ENCODE measurements at places on chromosomes 16 and 17.

- DNase-seq = no peak
Measured at GRCh38 chr17:81121841-81122733, 43.2 kb upstream of the PVALEF start.

- DNase-seq = no peak
Measured at GRCh38 chr17:79968116-79968515, 67.6 kb downstream of the TBC1D16 start.

- no peak for DNase-seq
Measured at GRCh38 chr17:12765548-12765947, 23.8 kb upstream of the ARHGAP44 start.

GRCh38 chr16:17302214-17302613 lies 168.5 kb downstream of the XYLT1 start:
- no peak for DNase-seq

GRCh38 chr17:52149626-52150025 lies 8.9 kb downstream of the CA10 start:
- DNase-seq = no peak

GRCh38 chr17:81030741-81031565 lies 4.0 kb upstream of the BAIAP2 start:
- DNase-seq = no peak

DNA sequence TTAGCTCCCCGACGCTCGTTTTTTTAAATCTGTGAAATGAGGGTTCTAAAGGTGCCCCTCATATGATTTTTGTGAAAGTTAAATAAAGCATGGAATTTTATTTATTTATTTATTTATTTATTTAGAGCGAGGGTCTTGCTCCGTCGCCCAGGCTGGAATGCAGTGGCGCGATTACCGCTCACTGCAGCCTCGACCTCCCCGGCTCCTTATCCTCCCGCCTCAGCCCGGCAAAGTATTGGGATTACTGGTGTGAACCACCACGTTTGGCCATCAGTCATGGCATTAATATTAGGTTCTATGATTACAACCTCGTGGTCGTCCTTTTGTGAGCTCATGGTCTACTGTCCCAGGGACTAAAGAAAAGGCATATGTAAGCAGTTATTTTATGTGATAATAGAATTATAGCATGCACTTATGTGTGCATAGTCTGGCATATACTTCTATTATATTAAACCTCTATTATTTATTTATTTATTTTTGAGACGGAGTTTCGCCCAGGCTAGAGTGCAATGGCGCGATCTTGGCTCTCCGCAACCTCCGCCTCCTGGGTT lies 557 bp upstream of the LUC7L start:
- no peak for DNase-seq
